ENCODE measurements at places on chromosomes 6 and 20.

DNA sequence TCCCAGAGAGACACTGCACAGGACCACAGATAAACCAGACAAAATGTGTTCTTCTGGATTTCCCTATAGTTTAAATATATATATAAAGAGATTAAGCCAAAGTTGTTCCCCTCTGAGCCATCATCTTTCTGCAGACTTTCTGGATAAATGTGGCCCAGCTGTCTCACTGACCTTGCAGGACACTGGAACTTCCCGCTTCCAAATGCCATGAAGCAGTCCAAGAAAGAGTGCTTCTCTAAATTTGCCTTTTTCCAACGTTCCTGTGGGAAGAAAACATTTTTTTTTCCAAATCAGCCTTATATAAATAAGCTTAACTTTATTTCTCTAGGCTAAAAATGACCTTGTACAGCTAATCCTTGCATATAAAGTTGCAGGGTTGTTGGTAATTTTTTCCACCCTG, 65.7 kb downstream of the CYP39A1 start:
- no peak for DNase-seq

DNA sequence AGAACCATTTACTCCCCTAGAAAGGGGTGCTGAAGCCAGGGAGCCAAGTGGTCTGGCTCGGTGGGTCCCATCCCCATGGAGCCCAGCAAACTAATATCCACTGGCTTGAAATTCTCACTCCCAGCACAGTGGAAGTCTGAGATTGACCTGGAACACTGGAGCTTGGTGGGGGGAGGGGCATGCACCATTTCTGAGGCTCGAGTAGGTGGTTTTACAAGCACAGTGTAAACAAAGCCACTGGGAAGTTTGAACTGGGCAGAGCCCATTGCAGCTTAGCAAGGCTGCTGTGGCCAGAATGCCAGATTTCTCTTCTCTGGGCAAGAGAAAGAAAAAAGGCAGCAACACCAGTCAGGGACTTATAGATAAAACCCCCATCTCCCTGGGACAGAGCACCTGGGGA, 855.8 kb upstream of the CITED2 start:
- no peak for DNase-seq

DNA sequence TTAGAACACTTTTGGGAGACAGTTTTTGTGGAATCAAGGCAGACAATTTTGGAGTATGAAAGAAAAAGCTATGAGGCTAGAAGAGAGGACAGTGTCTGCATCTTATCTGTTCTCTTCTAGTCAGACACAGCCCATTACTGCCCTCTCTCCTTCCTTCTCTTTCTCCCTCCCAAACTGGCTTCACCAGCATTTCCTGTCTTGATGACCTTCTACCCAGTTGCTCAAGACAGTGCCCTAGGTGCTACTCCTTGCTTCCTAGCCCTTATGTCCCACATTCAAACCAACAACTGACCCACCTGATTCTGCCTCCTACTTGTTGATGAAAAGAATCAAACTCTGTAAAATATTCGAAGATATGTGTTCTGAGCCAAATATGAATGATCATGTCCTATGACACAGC, 116.4 kb upstream of the RIPOR2 start:
- DNase-seq, result no peak

DNA sequence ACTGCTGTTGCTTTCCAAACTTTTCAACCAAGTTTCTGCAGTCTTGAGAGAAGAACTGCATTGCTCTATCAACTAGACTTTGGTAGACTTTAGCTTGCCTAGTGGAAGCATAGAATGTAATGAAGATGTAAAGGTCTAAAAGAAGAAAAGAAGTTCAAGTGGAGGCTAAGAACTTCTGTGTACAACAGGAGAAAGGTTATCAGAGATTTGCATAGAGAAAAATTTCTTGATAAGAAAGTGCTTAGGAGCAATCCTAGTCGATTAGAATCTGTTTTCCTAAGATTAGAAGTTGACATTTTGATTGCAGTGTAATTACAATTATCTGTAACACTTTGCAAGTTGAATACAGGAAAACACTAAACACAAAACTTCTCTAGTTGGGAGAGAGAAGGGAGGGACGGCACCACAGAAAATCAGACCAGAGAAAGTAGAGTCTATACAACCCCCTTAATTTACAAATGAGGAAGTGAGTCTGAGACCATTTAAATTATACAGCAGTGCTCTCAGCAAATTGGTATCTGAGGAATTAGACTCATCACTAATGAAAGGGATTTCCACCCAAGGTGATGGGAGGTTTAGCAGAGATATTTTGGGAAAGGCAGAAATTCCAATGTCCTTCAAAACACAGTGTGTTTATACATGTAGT, 194.3 kb upstream of the MARCKS start:
- no peak for DNase-seq

DNA sequence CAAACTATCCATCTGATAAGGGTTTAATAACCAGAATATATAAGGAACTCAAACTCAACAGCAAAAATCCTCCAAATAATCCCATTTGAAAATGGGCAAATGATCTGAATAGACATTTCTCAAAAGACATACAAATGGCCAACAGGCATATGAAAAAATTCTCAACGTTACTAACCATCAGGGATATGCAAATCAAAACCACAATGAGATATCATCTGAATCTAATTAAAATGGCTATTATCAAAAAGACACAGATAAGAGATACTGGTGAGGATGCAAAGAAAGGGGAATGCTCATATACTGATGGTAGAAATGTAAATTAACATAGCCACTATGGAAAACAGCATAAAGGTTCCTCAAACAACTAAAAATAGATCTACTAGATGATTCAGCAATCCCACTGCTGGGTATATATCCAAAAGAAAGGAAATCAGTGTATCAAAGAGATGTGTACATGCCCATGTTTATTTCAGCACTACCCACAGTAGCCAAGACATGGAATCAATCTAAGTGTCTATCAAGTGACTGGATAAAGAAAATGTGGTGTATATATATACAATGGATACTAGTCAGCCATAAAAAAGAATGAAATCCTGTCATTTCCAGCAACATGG, 6.1 kb upstream of the BRD2 start:
- DNase-seq, result no peak

DNA sequence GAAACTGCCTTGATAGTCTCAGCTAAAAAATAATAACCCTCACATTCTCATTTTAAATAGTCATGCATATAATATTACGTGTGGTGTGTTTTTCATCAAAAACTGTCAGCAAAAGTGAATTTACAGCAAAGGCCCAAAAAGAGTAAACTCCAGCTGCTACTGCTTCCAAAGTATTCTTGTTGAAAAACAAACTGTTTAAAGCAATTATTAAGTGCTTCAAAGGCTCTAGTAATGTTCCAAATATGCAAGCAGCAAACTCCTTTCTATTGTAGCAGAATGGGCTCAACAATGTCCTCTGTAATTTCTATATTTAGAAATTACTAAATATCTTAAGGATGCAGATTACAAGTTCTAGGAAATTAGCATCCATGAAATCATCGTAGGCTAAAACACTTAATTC, 280.0 kb upstream of the TBX18 start:
- DNase-seq, result no peak

DNA sequence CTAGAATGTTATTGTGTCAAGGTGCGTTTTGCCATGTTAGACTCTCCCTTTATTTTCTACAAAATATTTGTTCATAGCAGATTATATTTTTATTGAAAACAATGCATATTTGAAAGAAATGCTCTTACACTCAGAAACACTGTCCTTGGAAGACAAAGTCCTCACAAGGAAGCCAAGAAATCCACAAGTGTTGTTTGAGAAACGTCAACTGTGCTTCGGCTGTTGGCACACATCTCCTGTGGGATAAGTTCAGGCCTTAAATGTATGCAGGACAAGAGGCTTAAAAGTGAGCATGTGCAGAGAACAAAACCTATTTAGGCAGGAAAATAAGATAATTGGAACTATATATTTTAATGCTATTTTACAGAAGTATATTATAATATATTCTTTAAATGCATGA, 9.5 kb upstream of the THBD start:
- DNase-seq, result no peak

GRCh38 chr20:45433316-45433715, 17.4 kb downstream of the PIGT start:
- DNase-seq, result no peak

GRCh38 chr6:33568826-33569570, 11.1 kb downstream of the BAK1 start:
- no peak for DNase-seq

DNA sequence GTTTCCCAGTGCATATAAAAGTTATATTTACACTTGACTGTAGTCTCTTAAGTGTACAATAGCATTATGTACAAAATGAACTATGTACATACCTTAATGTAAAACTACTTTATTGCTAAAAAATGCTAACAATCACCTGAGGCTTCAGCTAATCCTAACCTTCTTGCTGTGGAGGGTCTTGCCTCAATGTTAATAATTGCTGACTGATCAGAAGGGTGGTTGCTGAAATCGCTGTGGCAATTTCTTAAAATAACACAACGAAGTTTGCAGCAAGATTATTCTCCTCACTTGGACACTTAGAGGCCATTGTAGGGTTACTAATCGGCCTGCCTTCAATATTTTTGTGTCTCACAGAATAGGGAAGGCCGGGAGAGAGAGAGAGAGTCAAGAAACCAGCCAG, 24.7 kb upstream of the MICB start:
- DNase-seq, result no peak

- DNase-seq, result no peak
These were observed 104.8 kb downstream of the PSMB1 start for GRCh38 chr6:170448317-170448716.

GRCh38 chr6:128361378-128361777, 159.0 kb downstream of the PTPRK start:
- no peak for DNase-seq

DNA sequence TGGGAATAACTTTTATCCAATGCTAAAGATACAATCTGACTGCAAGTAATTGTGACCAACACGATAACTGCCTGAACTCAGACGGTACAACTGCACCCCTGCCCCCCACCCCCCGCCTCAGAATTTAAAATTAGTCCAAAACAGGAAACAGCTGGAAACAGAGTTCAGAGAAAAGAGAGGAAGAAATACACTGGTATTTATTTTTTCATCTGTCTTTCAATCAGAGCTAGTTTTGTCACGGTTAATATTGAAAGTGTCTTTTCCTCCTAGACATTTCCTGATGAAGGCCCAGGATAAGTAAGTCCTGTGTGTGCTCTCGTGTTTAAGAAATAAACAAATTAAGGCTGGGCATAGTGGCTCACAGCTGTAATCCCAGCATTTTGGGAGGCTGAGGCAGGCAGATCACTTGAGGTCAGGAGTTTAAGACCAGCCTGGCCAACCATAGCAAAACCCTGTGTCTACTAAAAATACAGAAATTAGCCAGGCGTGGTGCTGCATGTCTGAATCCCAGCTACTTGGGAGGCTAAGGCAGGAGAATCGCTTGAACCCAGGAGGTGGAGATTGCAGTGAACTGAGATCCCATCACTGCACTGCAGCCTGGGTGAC, 21.5 kb downstream of the ACSS1 start:
- DNase-seq, result no peak

- no peak for DNase-seq
These were observed 735 bp downstream of the FAM135A start for GRCh38 chr6:70413992-70414494.

GRCh38 chr20:24950128-24950835, 1.2 kb downstream of the CST7 start:
- no peak for DNase-seq

- DNase-seq, result no peak
These were observed 13.2 kb downstream of the TMEM74B start for GRCh38 chr20:1171461-1172093.

GRCh38 chr6:108822401-108822800, 25.8 kb upstream of the ARMC2 start:
- no peak for DNase-seq

GRCh38 chr6:106617302-106617701, 12.0 kb downstream of the RTN4IP1 start:
- DNase-seq, result no peak

GRCh38 chr6:144479991-144480390, 194.9 kb downstream of the UTRN start:
- DNase-seq, result no peak

DNA sequence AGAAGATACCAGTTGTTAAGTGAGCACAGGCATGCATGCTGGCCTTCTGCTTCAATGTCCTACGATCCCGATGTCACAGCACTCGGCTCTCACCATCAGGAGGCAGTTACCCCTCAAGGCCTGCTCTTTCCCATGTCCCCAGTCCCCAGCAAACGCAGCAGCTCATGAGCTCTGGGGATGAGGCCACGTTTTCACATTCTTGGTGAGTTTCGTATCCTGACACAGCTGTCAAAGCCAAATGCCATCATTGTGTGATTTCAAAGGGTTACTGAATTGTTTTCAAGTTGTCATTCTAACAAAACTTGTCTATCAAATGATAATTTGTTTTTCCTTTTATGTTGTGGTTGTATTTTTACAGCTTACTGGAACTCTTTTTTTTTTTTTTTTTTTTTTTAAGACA, 226.9 kb upstream of the KCNG1 start:
- no peak for DNase-seq

DNA sequence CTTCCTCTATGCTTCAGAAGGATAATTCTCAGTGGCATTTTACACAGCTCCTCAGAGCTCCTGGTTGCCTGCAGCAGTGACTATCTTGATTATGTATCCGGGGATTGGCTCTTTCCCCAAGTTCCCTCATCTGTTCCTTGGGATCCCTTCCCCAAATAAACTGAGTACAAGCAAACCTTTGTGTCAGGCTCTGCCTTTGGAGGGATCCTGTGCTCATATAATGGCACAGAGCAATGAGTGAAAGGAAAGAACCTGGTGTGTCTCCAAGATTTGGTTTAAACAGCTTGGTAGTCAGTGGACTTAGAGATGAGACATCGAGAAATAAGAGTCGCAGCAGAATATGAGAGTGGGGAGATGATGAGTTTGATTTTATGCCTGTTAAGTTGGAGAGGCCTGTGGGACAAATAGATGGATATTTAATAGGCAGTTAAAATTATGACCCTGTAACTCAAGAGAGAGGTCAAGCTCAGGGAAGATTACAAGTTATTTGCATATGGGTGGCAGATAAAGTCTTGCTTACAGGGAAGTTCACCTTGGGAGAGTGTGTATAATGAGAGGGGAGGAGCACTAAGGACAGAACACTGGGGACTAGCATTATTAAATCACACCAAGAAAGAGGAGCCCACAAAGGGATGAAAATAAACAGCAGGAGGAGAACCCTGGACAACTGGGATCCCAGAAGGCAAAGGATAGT, 44.1 kb upstream of the GCLC start:
- no peak for DNase-seq

GRCh38 chr6:15089569-15090144, 156.2 kb upstream of the JARID2 start:
- no peak for DNase-seq

DNA sequence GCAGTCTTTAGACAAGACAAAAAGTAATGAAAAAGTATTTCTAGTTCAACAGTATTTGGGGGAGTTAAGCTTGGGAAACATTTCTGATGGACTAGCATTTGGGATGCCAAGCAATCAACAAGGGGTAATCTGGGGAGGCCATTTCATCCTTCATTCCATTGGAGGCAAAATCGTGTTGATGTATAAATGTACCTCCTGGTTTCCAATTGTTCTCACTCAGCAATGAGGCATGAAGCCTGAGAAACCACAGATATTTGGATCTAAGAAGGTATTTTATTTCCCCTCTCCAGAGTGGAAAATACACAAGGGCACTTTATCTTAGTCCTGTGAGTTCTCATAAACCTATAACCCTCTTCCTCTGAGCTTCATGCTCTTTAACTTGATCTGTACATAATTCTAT, 68.2 kb downstream of the TBX18 start:
- no peak for DNase-seq

Measured in stimulated activated CD8-positive, alpha-beta memory T cell treated with anti-CD3 and anti-CD28 coated beads, Interleukin-4, amount 100 ng/mL, for 1 hour (primary cell).